PC-3 (cell line): ENCODE measurements at places on chromosomes 11 and 22. TPM values are rescaled to one million over a fixed set of nuclear protein-coding genes. Genes with fewer than 3 reads are reported as not detected.

- H3K27me3 ChIP-seq: no peaks in the 10 kb centered on the region
- peak; percentile 42 for DNase-seq
- no peaks in the 10 kb centered on the region for H3K4me1 ChIP-seq
These were observed 97.6 kb downstream of the FAT3 start for GRCh38 chr11:92322225-92322624.

- peaks cover 13% of the 10 kb centered on the region for H3K4me1 ChIP-seq
- peaks cover 10% of the 10 kb centered on the region; the same call in 1 of the 2 replicates for H3K36me3 ChIP-seq
- no peaks in the 10 kb centered on the region for H3K27me3 ChIP-seq
- DNase-seq: peak; percentile 70
- H3K4me3 ChIP-seq: no peak overlapping the region
- no peak overlapping the region for H3K27ac ChIP-seq
These were observed 76.5 kb downstream of the SWAP70 start for GRCh38 chr11:9740202-9740883.

CSF2RB gene
- 0.12 TPM in 1 of 2 replicates, not detected in the other for total RNA-seq

DNA sequence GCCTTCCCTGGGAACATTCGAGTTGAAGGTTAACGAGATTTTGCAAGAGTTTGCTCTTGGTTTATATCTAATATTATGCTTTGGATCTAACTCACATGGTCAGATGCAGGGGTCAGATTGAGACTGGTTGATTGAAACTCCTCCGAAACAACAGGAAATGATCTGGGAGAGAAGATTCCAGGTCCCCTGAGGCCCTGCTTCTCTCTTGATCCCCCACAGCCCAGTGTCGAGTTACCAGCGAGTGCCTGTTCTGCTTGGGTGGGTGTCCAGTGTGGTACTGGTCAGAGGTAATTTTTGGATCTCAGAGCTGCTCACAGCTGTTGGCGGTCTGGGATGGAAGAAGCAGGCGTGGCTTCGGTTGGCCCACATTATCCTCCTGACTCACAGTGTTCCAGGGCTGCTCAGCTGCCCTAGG is 9.2 kb downstream of the FBLN1 start:
- no peaks in the 10 kb centered on the region for H3K4me1 ChIP-seq
- no peak overlapping the region for H3K4me3 ChIP-seq

DNA sequence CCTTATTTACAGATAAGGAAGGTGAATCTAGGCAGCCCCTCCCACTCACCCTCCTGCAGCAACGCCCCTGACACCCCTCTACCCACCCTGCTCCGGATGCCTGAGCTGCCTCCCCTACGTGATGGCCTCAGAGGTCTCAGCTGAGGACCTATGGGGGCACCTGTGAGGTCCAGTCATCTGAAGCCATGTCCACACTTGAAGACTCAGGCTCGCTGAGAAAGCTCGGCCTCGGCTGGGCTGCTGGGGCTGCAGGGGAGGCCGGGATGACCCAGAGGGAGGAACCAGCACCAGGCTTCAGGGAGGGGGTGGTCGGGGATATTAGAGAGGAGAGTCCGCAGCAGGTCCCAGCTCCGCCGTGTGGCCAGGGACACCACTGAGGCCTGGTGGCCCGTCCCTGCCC is 92.8 kb downstream of the BRD1 start:
- no peak overlapping the region for H3K4me3 ChIP-seq
- no peaks in the 10 kb centered on the region for H3K4me1 ChIP-seq
- no peak for DNase-seq
- peaks cover 50% of the 10 kb centered on the region for H3K27me3 ChIP-seq

DNA sequence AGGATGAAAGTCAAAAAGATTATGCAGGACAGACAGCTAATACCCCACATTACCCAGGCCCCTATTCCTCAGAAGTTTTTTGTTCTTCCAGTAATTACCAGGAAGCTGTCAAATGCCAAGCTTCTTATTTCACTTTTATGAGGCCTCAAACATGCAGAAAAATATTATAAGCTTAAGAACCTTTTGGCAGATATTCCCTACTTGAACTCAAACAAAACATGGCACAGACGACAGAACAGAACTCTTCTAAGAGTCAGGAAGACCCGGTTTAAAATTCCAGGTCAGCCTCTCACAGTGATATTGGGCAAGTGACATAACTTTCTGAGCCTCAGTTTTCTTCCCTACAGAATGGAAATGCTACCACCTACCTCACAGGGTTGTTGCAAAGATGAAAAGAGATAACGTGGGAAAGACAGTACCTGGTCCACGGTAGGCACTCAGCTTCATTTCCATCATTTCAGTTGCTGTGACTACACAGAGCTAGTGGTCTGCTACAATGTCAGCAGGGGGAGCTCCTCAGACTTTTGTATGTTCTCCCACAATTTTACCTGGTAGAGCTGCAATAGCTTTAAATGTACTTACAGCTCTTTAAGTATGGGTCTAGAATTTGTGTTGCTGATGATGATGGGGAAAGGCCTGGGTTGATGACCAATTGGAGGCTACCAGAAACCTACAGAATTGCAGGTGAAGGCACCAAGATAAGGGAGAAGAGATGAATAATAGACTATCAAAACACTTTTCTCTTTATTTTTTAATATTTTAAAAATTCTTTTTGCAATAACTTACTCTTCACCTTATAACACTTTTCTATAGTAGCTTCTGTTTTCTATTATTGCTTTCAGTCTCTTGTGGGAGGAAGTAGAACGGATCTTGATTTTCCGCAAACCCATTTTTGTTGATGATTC is 98.3 kb upstream of the CHRM4 start:
- H3K27ac ChIP-seq: no peak overlapping the region
- no peaks in the 10 kb centered on the region for H3K36me3 ChIP-seq
- H3K4me1 ChIP-seq: no peaks in the 10 kb centered on the region
- peak; percentile 59 for DNase-seq
- no peak overlapping the region for H3K4me3 ChIP-seq

DDTL gene
- total RNA-seq: 0.73 TPM in 1 of 2 replicates, not detected in the other

DNA sequence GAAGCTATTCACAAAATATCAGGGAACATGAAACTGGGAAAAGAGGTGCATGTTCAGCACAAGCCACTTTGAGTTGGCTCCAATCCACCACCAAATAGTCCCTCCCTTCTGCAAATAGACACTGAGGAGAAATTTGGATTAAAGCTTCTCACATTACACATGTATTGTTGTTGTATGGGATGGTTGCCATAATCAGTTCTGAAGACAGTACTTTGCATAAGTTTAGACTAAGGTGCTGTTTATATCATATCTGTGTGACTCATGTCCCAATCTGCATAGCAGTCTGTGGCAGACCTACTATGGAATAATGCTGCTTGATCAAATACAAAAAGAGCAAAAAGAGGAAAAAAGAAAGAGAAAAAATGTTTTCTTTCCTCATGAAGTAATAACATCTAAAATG is 376.7 kb upstream of the DDI1 start:
- H3K27ac ChIP-seq: no peak overlapping the region
- no peaks in the 10 kb centered on the region for H3K27me3 ChIP-seq
- no peak overlapping the region for H3K4me3 ChIP-seq
- H3K4me1 ChIP-seq: no peaks in the 10 kb centered on the region

- H3K4me1 ChIP-seq: no peaks in the 10 kb centered on the region
- no peak overlapping the region for H3K4me3 ChIP-seq
- no peaks in the 10 kb centered on the region for H3K27me3 ChIP-seq
- no peaks in the 10 kb centered on the region for H3K36me3 ChIP-seq
These were observed 34.5 kb downstream of the TPST2 start for GRCh38 chr22:26555478-26555877.

GRCh38 chr22:26462051-26462450 is 21.5 kb downstream of the HPS4 start:
- no peak for DNase-seq
- H3K27me3 ChIP-seq: no peaks in the 10 kb centered on the region
- no peak overlapping the region for H3K27ac ChIP-seq
- H3K4me3 ChIP-seq: no peak overlapping the region
- H3K4me1 ChIP-seq: no peaks in the 10 kb centered on the region
- peaks cover 2% of the 10 kb centered on the region; the same call in 1 of the 2 replicates for H3K36me3 ChIP-seq

GRCh38 chr11:129530154-129530895 is 154.7 kb downstream of the BARX2 start:
- H3K4me3 ChIP-seq: no peak overlapping the region
- no peaks in the 10 kb centered on the region for H3K36me3 ChIP-seq
- H3K27ac ChIP-seq: no peak overlapping the region
- DNase-seq: no peak
- H3K27me3 ChIP-seq: peaks cover 72% of the 10 kb centered on the region

GRCh38 chr11:11089805-11090204 is 232.0 kb upstream of the ZBED5 start:
- H3K27me3 ChIP-seq: no peaks in the 10 kb centered on the region
- no peak overlapping the region for H3K27ac ChIP-seq
- no peak for DNase-seq

- no peak for DNase-seq
- H3K27me3 ChIP-seq: no peaks in the 10 kb centered on the region
- no peak overlapping the region for H3K4me3 ChIP-seq
- H3K27ac ChIP-seq: no peak overlapping the region
- H3K36me3 ChIP-seq: no peaks in the 10 kb centered on the region
- 0 out of 2 replicates have a peak, but pooled peaks cover under 1% of the 10 kb centered on the region for H3K4me1 ChIP-seq
These were observed 539.5 kb downstream of the TBC1D22A start for GRCh38 chr22:47301820-47302475.

MAPK12 gene
- total RNA-seq: 22.4 and 22.5 TPM in 2 replicates

ZFP91 gene
- 56.2 and 71.9 TPM in 2 replicates for total RNA-seq

DNA sequence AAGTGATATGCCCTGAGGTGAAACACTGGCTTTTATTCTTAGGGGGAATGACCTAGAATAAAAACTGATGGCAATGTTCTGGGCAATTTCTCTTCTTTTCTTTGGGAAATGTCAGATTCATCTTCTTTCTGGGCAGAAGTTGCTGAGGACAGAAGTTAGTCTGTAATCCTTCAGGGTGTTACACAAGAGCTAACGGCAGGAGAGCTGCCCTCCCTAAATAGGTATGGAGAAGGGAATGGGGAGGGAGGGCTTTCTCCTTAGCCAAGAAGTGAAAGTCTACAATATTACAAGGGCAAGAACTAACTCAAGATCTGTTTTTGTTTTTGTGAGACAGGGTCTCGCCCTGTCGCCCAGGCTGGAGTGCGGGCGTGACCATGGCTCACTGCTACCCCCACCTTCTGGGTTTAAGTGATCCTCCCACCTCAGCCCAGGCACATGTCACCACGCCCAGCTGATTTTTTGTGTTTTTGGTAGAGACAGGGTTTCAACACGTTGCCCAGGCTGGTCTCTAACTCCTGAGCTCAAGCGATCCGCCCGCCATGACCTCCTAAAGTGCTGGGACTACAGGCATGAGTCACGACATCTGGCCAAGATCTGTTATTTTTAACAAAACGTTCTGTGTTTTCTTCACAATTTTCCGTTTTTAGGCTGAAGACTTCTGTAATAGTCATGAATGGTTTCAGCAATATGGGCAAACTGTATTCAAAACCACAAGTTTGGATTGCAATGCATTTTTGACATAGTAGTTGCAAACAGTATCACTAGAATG is 7.2 kb downstream of the PIWIL4 start:
- peaks cover 9% of the 10 kb centered on the region; the same call in 1 of the 2 replicates for H3K27me3 ChIP-seq
- H3K27ac ChIP-seq: no peak overlapping the region
- no peak for DNase-seq
- H3K4me3 ChIP-seq: no peak overlapping the region

- no peak overlapping the region for H3K27ac ChIP-seq
- H3K27me3 ChIP-seq: no peaks in the 10 kb centered on the region
- H3K4me1 ChIP-seq: peaks cover 12% of the 10 kb centered on the region; the same call in 1 of the 2 replicates
- no peak overlapping the region for H3K4me3 ChIP-seq
These were observed 189.5 kb downstream of the PGR start for GRCh38 chr11:100940111-100940510.

DNA sequence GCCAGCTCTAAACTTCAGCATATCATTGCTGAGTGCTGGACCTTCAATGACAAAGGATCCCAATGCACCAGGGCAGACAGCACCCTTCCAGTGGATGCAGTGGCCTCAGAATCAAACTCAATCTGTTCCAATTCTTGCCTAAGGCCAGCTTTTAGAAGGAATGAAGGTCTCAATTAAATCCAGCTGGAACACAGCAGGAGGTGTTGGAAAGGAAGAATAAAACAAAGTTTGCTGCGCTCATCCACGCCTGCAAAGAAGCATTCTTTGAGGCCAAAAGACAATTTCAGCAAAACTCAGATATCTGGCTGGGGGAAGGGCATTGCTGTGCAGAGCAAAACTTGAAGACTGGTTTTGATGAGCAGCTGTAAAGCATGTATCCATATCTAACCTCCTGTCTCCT is 120.7 kb downstream of the CCDC81 start:
- no peak overlapping the region for H3K4me3 ChIP-seq
- no peak for DNase-seq
- H3K4me1 ChIP-seq: no peaks in the 10 kb centered on the region
- no peaks in the 10 kb centered on the region for H3K36me3 ChIP-seq

RIC3 gene
- total RNA-seq: not detected in 2 replicates

DNA sequence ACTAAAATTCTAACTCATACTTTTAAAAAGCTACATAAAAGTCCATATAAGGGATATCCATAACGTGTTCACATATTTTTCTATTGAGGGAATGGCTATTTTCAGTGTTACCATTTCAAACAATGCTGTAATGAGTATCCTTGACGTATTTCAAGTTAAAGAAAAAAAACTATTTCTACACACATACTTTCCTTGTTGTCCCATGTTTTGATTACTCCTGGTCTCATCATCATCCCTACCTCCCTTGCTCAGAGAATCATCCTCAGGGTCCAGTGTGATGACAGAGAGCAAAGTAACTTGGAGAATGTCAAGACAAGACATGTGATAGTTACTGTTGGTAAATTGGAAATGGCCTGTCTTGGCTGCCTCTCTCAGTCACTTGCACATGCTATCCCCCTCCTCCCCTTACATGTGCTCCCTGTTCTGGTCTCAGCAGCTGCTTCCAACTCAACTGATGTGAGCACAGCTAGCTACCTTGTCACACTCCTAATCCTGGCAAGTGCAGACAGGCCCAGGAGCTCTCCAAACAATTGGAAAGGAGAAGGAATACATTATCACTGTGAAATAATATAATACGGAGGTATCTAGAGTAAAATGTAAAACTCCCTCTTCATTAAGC is 21.8 kb downstream of the NUMA1 start:
- peaks cover 17% of the 10 kb centered on the region; the same call in 1 of the 2 replicates for H3K36me3 ChIP-seq
- H3K4me1 ChIP-seq: no peaks in the 10 kb centered on the region
- no peak overlapping the region for H3K4me3 ChIP-seq
- H3K27me3 ChIP-seq: no peaks in the 10 kb centered on the region
- no peak overlapping the region for H3K27ac ChIP-seq

TMEM179B gene
- 80.2 and 86.7 TPM in 2 replicates for total RNA-seq

- H3K27me3 ChIP-seq: no peaks in the 10 kb centered on the region
- H3K36me3 ChIP-seq: no peaks in the 10 kb centered on the region
- DNase-seq: no peak
- H3K4me1 ChIP-seq: no peaks in the 10 kb centered on the region
- H3K27ac ChIP-seq: no peak overlapping the region
These were observed 28.6 kb downstream of the GNB1L start for GRCh38 chr22:19825904-19826618.

GRCh38 chr22:45968751-45969413 is 8.1 kb downstream of the WNT7B start:
- no peaks in the 10 kb centered on the region for H3K36me3 ChIP-seq
- DNase-seq: peak; percentile 94
- H3K27me3 ChIP-seq: no peaks in the 10 kb centered on the region

- H3K4me3 ChIP-seq: no peak overlapping the region
- no peaks in the 10 kb centered on the region; the same call in 1 of the 2 replicates for H3K36me3 ChIP-seq
- DNase-seq: no peak
These were observed 7.3 kb upstream of the CRYBB3 start for GRCh38 chr22:25192406-25192805.
